ENCODE measurements at places on chromosomes 11 and 22. TPM values are rescaled to one million over a fixed set of nuclear protein-coding genes. Genes with fewer than 3 reads are reported as not detected.

CENPM gene
- 33.0 TPM for total RNA-seq

TNNT3 gene
- 0.15 TPM for total RNA-seq

DEAF1 gene
- total RNA-seq: 34.0 TPM

OAF gene
- total RNA-seq: 9.7 TPM

TMEM225 gene
- total RNA-seq: not detected

IGLL1 gene
- not detected for total RNA-seq

SMC1B gene
- 0.05 TPM for total RNA-seq
